ENCODE measurements at places on chromosomes 4 and X.

- no peak for DNase-seq
Measured at GRCh38 chr4:100041646-100042045, 91.6 kb upstream of the H2AZ1 start.

DNA sequence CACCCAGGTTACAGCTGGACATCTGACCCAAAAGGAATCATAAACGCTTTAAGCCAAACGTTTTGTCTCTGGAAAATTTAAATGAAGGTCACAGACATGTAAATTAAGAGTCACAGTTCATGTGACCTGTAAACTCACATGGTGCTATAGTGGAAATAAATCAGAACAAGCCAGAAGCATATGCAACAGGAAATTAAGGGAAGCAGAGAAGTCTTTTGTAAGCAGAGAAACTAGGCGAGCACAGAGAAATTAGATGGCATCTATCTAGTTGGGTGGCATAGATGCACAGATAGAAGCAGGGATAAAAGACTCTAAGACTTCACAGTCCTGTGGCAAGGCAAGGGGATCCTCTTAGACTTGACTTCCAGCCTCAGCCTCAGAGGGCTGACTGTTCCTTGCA is 264.8 kb downstream of the GASK1B start:
- DNase-seq: no peak

GRCh38 chr4:3582091-3582475 is 49.9 kb upstream of the LRPAP1 start:
- no peak for DNase-seq

- no peak for DNase-seq
Measured at GRCh38 chr4:13329963-13330362, 154.2 kb downstream of the RAB28 start.

- no peak for DNase-seq
Measured at GRCh38 chr4:148563684-148564083, 121.5 kb upstream of the NR3C2 start.

DNA sequence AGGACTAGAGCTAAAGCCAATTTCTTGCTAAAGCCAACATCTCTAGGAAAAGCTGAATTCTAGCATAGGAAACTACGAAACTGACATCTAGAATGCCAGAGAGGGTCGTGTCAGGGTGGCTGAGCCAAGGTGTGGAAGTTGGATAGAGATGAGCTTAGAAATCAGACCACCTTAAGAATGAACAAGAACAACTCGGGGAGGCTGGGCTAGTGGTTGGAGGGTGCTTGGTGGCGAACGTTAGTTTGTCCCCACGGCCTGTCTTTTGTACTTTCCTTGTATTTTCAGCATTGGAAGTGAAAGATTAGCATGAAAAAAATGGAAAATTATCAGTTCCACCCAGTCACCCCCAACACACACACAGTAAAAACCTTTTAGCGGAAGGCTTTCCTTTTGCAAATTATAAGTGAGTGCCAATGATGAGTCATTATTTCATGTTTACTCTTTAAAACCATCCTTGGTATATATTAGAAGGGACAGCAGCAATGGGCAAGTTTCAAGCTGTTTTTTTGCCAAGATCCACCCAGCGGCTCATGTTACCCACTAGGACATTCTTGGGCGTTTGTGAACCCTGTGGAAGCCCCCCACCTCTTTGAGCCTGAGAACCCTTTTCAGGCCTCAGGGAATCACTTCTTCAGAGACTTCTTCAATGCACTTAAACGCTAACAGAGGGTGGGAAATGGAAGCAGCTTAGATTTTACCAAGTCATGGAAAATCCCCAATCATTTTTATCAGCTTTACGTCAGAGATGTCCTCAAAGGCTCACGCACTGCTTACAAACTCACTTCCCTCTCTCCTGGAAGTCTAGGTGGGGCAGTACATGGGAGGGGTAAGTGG is 4.9 kb upstream of the PPEF1 start:
- no peak for DNase-seq

DNA sequence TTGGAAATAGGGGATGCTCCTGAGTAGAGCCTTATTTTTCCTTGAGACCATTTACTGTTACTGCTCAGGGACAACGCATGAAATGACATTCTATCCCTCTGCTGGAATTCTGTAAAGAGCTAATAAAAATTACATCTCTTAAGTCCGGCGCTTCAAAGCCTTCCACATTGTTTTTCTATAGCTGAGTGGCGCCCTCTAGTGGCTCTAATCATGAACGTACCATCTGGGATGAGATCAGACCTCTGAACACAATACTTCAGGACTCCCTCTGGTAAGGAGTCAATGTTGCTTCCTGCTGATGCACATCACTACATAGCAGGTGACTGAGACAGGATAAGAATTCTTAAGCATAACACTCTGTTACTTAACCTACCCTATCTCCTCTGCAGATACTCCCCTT is 6.0 kb downstream of the HMGN5 start:
- DNase-seq: no peak

DNA sequence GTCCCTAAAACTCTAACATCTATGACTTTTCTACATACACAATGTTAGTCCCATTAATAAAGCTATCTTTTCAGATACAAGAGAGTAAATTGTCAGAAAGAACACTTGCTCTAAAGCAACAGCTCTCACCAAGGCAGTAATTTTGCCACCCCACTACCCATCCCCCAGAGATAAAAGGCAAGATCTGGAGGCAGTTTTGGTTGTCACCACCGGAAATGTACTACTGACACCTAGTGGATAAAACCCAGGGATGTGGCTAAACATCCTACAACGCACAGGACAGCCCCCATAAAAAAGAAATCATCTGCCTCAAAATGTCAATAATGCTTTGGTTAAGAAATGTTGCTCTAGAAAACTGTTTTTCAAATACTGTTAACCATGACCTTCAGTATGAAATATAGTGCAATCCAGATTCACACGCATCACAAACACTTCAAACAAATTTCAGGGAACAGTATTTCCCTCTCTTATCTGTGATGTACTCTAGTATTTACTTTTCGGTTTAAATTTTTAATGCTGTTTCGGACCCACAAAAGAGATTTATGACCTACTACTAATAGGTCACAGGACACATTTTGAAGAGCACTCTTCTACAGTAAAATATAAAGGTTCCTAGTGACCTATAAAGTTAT is 5.1 kb downstream of the FBXL5 start:
- no peak for DNase-seq

DNA sequence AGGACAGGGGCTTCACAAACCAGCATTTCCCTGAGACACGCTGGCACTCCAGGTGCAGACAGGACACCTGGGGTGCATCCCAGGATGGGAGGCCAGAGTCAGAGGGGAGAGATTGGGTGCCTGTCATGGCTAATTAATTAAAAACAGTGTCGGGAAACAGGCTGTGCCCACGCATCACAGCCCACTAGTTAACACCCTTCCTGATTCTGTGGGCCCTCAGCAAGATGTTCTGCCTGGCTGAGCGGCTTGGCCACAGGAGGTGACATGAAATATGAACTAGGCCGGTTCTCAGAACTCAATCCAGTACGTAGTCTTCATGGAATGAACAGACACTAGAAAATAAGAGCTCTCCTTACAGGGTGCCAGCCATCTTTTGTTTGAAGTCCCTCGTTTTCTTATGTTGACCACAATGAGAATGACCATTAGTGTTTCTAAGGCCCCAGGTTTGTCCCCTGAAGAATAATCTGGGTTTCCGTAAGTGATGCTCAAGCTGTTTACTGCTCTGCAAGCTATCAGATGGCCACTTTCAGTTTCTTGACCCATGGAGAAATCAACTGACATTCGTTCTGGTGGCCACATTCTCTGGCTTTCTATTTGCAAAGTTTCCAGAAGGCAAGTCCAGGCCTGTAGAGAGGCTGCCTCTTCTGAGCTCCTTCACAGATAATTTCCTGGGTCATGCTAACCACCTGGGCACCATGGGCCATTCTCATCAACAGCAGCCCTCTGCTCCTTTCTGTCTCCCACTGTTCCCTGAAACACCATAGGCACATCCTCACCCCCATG is 72.3 kb downstream of the SLC34A2 start:
- no peak for DNase-seq

DNA sequence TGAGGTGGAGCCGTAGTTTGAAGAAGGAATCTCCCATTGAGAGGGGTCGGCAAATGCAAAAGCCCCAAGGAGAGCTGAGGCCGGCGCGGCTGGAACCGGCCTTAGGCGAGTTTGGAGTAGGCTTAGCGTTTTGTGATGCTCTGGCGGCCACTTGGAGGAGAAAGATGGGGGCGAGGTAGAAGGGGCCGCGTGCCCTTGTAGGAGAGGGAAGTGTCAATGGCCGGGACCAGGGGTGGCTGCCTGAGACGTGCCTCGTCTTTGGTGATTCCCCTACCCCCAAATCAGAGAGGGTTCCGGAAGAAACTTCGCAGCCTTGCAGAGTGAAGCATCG is 11.7 kb downstream of the MSX1 start:
- DNase-seq: no peak

- DNase-seq: no peak
Measured at GRCh38 chr4:80187677-80188076, 9.6 kb upstream of the PRDM8 start.

GRCh38 chr4:88041626-88042025 is 34.2 kb downstream of the PKD2 start:
- DNase-seq: no peak

Data from cortex of kidney (tissue), 1 donor.